ENCODE measurements at places on chromosomes 4 and X.

DNA sequence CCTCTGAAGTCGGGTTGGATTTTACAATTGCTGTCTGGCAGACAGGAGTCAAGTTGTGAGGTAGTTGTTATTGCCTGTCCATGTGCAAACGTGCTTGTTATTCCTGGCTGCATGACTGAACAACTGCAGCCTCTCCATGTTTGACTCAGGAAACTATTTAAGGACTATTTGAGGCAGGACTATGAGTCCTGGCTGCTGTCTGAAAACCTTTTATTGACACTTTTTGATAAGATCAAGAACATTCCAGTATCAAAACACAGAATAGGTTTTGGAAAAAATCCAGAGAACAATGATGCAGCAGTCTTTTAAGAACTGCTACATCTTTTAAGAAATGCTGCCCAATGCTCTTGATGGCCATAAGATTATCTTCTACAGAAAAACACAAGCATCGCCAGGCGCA is 10.0 kb upstream of the SPRY1 start:
- no peak for DNase-seq

DNA sequence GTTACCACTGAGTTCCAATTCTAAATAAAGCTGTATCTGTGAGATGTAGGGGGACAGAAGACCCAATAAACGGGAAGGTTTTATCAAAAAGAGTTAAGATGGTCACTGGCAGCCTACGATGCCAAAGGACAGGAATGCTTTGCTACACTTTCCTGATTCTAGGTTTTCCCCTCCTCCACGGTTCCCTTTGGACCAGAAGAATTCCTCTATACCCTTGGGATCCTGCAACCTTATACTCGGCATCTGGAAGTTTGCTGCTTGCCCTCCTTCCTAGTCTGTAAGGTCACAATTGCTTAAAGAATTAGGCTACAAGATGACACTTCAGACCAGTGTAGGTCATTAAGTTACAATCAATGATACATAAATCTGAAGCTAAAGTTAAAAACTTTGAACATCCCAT is 64.3 kb downstream of the SCML2 start:
- DNase-seq: no peak

- no peak for DNase-seq
These were observed 4.3 kb upstream of the PNMA6E start for GRCh38 chrX:153405426-153405825.

GRCh38 chr4:71498002-71498401 is 159.2 kb downstream of the SLC4A4 start:
- no peak for DNase-seq

DNA sequence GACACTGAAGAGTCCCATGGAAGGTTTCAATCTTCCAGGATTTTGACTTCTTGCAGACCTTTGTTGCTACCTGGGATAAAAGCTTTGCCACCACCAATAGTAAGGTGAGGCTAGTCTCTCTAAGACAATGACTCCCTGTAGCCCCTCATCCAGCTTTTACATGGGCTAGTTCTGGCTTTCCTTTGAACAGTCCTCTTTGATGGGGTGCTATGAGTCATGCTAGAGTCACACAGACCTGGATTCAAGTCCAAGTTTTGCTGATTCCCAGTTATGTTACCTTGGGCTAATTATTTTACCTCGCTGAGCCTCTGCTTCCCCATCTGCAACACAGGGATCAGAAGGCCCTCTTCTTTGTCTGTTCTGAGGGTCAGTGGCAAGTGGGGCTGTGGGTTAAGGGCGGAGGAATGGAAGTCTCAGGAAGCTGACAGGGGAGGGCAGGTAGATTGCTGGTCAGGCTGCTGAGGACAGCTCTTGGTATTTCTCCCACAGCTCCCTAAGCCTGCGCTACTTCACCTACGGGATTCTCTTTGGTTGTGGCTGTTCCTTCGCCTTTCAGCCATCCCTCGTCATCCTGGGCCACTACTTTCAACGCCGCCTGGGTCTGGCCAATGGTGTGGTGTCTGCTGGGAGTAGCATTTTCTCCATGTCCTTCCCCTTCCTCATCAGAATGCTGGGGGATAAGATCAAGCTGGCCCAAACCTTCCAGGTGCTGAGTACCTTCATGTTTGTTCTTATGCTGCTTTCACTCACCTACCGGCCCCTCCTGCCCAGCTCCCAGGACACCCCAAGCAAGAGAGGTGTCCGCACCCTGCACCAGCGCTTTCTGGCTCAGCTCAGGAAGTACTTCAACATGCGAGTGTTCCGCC is 90.3 kb downstream of the RLIM start:
- DNase-seq: no peak

- DNase-seq: no peak
These were observed 24.1 kb downstream of the SOX3 start for GRCh38 chrX:140480765-140481164.

DNA sequence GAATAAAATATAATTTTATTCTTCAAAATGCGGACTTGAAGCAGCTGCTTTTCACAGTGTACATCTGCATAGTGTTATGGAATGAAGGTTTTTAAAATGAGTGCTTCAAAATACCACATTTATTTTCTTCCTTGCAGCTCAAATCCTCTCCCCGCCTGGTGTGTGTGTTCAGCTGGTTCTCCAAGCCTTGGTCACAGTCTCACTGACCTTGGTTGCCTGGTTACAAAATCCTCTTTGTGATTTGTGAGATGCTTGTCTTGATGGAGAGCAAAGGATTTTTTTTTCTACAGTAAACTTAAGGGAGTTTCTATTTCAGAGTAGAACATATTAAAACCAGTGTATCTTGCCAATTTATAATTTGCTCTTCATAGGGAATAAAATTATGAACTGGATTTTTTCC is 139.2 kb downstream of the PCDH18 start:
- DNase-seq: no peak

DNA sequence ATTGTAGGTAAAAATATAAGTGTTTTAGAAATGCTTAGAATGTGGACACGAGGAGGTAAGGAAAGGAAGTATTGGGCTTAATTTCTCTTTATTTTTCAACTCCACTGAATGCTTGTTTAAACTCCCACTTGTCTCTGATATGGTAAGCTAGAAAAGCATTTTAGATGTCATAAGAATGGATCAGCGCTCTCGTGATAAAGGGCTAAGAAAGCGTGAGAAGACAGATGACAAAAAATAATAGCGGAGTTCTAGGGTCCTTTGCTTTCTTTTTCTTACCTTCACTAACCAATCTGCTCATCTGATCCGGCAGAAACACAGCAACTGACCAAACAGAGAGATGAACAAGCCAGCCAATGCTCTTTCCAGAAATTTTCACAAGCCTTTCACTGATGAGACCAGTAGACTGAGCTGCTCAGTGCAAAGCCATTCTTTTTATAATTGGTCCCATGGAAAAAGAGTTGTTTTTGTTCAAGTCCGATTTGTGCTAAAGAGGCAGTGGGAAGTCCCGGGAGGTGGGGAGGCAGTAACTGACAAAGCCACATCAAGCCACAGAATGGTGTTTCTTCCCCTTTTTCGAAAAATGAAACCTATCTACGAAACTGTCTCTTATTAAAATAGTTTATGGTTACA is at the start of gene TASL:
TSS of gene TASL (minus strand) at position 405 of the 630 bp plus-strand sequence. CDS start 17,411 bp downstream, outside the sequence.
- no peak for DNase-seq

DNA sequence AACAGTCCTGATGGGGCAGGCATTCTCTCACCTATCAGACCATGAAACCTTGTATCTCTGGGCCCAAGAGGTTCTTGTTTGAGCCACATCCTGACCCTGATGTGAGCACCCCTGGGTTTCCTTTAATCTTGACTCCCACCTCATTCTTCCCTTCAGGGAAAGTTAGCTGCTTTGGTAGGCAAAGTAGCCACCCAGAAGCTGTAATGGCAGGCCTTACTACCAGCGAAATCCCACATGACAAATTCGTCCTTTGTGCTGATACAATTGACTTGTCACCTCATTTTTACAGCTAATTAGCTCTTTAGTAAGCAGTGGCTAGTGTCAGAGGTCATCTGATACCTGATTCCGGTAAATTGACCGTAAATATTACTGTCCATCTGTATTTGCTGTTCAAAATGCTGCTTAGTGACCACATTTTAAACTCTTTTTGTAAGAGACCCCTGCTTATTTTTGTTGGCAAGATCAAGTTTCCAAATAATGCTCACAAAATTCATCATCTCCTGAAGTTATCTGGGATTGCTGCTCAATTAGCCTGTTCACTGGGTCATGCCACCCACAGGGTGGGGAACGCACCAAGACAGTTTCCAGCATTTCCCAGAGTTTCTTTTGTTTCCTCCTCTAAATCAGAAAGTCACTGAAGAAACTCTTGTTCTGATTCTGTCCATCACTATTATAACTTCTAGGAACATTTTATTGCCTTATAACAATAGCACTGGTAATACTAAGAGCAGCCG is 329.7 kb downstream of the GPAT3 start:
- no peak for DNase-seq
